ENCODE measurements at places on chromosomes 16 and 17. TPM values are rescaled to one million over a fixed set of nuclear protein-coding genes. Genes with fewer than 3 reads are reported as not detected.

GRCh38 chr16:17454162-17454730 is 16.5 kb downstream of the XYLT1 start:
- no peak for ATAC-seq

The CTRB2 gene
- total RNA-seq = not detected

The MEIOB gene
- total RNA-seq = not detected

DNA sequence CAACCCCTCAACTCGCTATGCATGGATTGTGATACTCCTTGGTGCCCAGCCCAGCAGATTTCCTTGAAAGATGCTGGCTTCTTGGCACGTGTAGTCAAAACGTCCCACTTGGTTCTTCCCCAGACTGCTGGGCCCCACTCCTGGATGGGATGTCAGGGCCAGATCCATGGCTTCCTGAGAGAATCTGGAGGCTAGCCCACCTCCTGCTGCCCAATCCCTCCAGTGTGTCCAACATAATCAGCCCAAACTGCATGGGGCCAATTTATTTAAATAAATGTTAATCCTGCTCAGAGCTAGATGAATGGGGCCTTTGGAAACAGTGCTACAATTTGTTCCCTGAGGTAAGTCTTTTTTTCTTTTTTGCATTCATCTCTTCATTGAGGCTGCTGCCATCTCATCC is 49.4 kb downstream of the WSB1 start:
- ATAC-seq = no peak

The OR4D1 gene
- not detected for total RNA-seq

The CLEC3A gene
- not detected for total RNA-seq

DNA sequence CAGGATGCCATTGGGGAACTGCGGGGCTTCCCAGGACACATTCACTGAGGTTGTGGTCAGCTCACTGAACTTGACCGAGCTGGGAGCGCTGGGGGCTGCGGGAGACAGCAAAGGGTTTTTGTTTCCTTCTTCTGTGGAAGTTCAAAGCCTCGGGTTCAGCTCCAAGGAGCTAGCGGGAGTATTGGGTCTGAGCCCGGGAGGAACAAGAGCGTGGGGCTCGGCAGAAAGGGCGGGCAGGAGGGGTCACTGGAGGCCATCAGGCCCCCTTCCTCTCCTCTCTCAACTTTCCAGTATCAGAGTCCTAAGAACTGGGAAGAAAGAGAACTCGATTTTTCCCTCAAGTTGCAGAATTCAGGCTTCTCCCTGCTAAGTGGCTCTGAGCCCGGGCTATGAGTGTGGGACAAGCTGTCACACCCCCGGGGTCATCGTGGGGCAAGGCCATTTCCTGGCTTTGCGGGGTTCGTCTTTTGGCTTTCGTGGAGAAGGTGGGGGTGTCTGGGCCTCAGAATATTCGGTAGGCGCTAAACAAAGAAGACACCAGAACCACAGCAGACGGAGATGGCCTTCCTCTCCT is 53.6 kb upstream of the CDC42EP4 start:
- ATAC-seq = no peak

GRCh38 chr17:5571281-5571680 is 13.0 kb downstream of the NLRP1 start:
- no peak for ATAC-seq

The RNF157 gene
- 0.32 TPM for total RNA-seq

GRCh38 chr16:54142787-54143186 is 143.8 kb downstream of the IRX3 start:
- no peak for ATAC-seq

The PRSS22 gene
- total RNA-seq = 97.0 TPM

GRCh38 chr17:77266213-77266612 is 125.4 kb downstream of the SEC14L1 start:
- ATAC-seq = no peak

DNA sequence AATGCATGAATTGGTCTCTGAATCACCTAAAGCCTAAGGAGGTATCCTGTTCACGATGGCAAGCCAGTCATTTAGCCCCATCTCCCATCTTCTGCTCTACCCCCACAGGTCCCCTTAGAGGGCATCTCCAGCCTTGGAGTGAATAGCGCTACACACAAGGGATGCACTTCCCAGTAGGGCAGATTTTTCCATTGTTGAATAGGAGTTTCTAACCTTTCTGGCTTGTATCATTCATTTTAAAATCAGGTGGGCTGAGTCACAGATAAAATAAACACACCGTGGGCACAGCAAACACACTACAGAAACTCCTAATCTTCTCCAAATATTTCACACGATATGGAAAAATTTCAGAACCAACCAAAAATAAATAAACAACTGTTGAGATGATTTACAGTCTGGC is 201.2 kb upstream of the NOG start:
- ATAC-seq = no peak

- no peak for ATAC-seq
These were observed 25.1 kb downstream of the IRX5 start for GRCh38 chr16:54955757-54956156.

The TP53TG3C gene
- not detected for total RNA-seq

- peak; percentile 36 for ATAC-seq
These were observed at the start of gene MT1A for GRCh38 chr16:56637814-56638750. Gene MT1A (plus strand): TSS chr16:56638666. CDS start chr16:56638739, 73 bp downstream.
